Thymus (tissue), 14 donors: ENCODE measurements at places on chromosomes 2 and 18. TPM values are rescaled to one million over a fixed set of nuclear protein-coding genes. Genes with fewer than 3 reads are reported as not detected.

The RTKN gene
- 17.2 TPM for polyA plus RNA-seq

The ABCG5 gene
- 0.09 TPM for polyA plus RNA-seq

The KRTCAP3 gene
- 13.9 TPM for polyA plus RNA-seq

The COL4A3 gene
- 2.5 TPM for polyA plus RNA-seq

The PTPRN gene
- 0.41 TPM for polyA plus RNA-seq

The RASGRP3 gene
- polyA plus RNA-seq, result 8.2 TPM
